ENCODE measurements at places on chromosomes 5 and 9. TPM values are rescaled to one million over a fixed set of nuclear protein-coding genes. Genes with fewer than 3 reads are reported as not detected.
A peak's percentile ranks its signal among the peaks of the same experiment; 100 is the strongest.

DNA sequence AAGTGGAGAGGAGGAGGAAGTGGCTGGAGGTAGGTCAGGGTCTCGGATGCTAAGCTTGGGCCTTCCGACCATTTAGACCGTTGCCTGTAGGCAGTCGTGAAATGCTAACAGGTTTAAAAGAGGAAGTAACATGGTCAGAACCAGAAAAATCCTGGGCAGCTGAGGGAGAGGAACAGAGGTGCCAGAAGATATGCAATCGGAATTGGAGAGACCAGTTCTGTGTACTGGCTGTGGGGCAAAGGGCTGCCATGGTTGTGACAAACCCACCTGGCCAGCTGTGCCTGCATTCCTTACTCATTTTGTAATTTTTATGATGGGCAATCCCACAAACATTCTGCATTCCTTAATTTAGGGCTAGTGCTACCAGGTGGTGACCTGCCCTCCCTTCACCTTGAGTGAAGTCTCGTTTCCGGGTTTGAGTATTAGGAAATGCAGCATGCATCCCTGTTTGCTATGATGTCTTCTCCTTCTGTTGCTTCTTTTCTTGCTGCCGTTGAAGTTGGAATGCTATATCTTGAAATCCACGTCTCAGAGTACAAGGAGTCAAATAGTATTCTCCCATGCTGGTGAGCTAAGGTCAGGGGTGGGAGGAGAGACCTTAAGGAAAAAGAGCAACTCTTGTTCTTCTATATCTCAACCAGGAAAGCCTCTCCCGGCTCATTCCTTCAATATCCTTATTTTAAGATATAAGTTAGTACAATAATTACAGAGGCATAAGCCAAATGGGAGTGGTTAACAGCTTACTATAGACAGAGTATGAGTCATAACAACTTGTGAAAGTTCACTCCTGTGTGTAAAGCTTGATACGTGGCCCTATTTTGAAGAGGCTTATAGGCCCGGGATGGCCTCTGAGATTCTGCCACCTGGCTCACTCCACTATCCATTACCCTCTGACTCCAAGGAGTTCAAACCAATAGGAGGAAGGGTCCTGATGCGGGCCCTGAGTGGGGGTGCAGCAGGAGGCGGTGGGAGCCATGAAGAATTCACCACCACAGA, 37.0 kb downstream of the B4GALT1 start:
- DNase-seq, result no peak
- peak overlapping the region; percentile 21 for H3K27ac ChIP-seq
- H3K4me3 ChIP-seq, result no peak overlapping the region
- H3K4me1 ChIP-seq, result peaks cover 11% of the 10 kb centered on the region

Gene CBY3
- polyA plus RNA-seq, result 0.07 TPM

DNA sequence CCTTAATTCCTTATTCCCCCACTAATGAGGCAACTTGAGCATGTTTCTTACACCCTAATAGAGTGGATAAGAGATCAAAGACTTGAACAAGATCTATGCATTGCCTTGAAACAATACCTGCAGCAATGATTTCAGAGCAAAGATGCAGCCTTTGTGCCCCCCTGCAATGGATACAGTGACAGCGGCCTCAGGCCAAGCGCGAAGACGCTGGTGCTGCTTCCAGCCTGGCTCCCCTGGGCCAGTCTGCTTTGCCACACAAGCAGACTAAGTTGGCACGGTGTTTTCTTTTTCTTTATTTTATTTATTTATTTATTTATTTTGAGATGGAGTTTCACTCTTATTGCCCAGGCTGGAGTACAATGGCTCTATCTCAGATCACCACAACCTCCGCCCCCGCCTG, 179.8 kb upstream of the S1PR3 start:
- H3K4me3 ChIP-seq, result no peak overlapping the region
- no peak for DNase-seq
- H3K27me3 ChIP-seq, result peaks cover 23% of the 10 kb centered on the region

Gene LYSMD3
- polyA plus RNA-seq, result 13.5 TPM

DNA sequence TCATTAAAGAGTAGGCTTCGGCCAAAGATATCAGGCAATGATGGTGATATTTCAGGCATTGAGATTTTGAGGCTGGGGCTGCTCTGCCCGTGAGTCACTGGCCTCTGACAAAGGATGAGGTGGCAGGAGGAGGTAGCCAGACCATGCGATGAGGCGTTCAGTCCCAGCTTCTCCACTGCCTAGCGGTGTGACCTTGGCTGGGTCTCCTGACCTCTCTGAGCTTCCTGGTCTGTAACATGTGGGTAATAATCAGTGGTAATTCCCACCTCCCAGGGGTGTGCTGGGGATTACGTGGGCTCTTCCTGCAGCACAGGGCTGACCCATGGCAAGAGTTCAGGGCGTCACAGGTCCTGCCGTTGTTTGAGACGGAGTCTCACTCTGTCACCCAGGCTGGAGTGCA, 73.2 kb upstream of the RAPGEF1 start:
- H3K4me3 ChIP-seq, result no peak overlapping the region
- no peak overlapping the region for H3K27ac ChIP-seq
- DNase-seq, result no peak

GRCh38 chr5:10457682-10458574, 16.2 kb downstream of the ROPN1L start:
- no peaks in the 10 kb centered on the region for H3K27me3 ChIP-seq
- H3K36me3 ChIP-seq, result no peaks in the 10 kb centered on the region
- no peaks in the 10 kb centered on the region for H3K4me1 ChIP-seq
- no peak for DNase-seq
- no peak overlapping the region for H3K4me3 ChIP-seq

Gene MLANA
- 0.09 TPM for polyA plus RNA-seq

GRCh38 chr5:169710675-169711074, 73.6 kb downstream of the DOCK2 start:
- H3K36me3 ChIP-seq, result peaks cover 93% of the 10 kb centered on the region
- H3K4me3 ChIP-seq, result no peak overlapping the region
- no peaks in the 10 kb centered on the region for H3K4me1 ChIP-seq
- no peak overlapping the region for H3K27ac ChIP-seq

DNA sequence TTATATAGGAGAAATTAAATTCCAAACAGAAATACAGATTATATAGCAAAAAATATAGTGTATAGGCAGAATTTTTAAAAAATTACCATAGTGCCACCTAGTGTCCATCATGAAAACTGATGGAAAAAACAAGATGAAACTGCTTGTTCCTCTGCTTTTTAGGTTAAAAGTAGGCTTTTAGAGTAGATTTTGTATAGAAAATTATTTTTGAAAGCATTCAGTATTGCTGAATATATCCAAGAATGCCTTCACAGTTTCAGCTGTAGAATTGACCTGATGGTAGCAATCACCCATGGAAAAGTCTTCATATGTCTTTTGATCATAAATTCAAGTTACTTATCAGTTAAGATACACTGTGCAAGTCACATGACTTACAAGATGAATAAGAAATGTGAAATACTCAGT, 19.7 kb downstream of the RIOK2 start:
- DNase-seq, result no peak
- H3K4me1 ChIP-seq, result no peaks in the 10 kb centered on the region
- H3K36me3 ChIP-seq, result peaks cover 14% of the 10 kb centered on the region
- no peak overlapping the region for H3K4me3 ChIP-seq
- no peaks in the 10 kb centered on the region for H3K27me3 ChIP-seq

Gene KIF20A
- 3.7 TPM for polyA plus RNA-seq

- peaks cover 9% of the 10 kb centered on the region for H3K27me3 ChIP-seq
- H3K4me1 ChIP-seq, result peaks cover 5% of the 10 kb centered on the region
- H3K4me3 ChIP-seq, result peak overlapping the region; percentile 80
- peak overlapping the region; percentile 87 for H3K27ac ChIP-seq
- H3K36me3 ChIP-seq, result no peaks in the 10 kb centered on the region
- peak; percentile 14 for DNase-seq
Measured at GRCh38 chr5:78295035-78295961, 800 bp upstream of the AP3B1 start.

DNA sequence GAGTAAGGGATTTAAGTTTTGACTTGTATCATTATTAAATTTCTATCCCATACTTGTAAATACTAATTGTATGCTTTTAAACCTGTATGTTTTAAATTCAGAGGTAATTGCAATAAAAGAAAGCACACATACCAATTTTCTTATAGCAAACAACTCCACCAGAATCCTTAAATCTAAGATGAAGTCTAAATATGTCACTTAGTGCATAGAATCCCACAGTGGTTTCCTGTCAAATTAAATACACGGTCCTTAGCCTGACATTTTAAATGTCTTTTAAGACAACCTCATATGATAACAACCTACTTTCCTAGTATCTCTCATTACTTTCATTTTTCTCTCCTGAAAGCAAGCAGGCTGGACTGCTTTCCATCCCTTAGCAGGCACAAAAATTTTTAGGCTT, 52.0 kb downstream of the JMY start:
- DNase-seq, result no peak
- H3K27ac ChIP-seq, result no peak overlapping the region
- peaks cover 8% of the 10 kb centered on the region for H3K36me3 ChIP-seq
- H3K4me3 ChIP-seq, result no peak overlapping the region
- no peaks in the 10 kb centered on the region for H3K27me3 ChIP-seq

DNA sequence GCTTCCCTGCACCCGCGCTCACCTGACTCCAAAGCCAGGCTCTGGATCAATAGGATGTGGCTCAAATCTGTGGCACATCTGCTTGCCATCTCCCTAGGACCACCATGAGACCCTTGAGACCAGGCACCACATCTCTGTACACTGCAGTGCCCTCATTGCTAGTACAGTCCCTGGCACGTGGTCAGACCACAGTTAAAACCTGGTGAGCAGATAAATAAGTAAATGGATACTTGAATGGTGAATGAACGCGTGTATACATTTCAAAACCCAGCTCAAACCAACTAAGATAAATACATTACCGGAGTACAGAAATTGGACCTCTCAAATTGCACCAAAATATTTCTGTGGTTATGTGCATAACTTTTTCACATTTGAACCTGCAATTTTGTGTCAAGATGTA, 221.2 kb upstream of the IRX4 start:
- H3K27ac ChIP-seq, result no peak overlapping the region
- no peak overlapping the region for H3K4me3 ChIP-seq
- no peaks in the 10 kb centered on the region for H3K4me1 ChIP-seq
- no peak for DNase-seq

Data from thymus (tissue), 14 donors.